ENCODE measurements at places on chromosomes 6 and 20.
A peak's percentile ranks its signal among the peaks of the same experiment; 100 is the strongest.

- no peak for DNase-seq
Measured at GRCh38 chr6:150369408-150369807, 596 bp downstream of the IYD start.

GRCh38 chr6:125985522-125985921, 818 bp upstream of the TRMT11 start:
- DNase-seq: no peak

- no peak for DNase-seq
Measured at GRCh38 chr6:55636406-55637102, 57.6 kb upstream of the HMGCLL1 start.

DNA sequence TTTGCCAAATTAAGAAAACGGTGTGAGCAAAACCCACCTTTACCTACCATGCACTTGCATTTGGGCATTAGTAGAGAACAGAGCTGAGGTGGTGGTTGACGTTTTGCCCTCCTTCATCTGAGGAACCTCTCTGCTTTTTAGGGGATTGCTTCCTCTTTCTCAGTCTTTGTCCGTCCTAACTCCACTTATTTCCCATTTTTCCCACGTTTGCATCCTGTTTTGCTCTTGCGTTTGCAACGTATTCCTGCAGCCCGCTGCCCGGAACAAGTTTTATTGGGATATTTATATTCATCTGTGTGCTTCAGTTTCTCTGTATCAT, 374 bp upstream of the SERINC1 start:
- DNase-seq: no peak

DNA sequence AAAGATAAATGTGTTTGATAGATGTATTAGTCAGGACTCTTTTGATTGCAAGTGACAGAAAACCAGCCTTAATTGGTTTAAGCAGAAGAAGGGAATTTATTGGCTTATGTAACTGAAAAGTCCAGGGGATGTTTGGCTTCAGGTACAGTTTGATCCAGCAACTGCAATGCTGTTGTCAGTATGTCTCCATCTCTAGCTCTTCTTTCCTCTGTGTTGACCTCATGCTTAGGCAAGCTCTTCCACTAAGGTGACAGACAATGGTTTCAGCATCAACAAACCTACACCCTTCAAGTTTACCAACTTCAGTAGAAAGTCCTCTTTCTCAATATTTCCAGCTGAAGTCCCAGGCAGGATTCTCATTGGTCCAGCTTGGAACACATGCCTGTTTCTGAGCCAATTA, 28.1 kb upstream of the ARFGEF2 start:
- no peak for DNase-seq

GRCh38 chr6:518218-518617, 126.7 kb downstream of the IRF4 start:
- DNase-seq: no peak

DNA sequence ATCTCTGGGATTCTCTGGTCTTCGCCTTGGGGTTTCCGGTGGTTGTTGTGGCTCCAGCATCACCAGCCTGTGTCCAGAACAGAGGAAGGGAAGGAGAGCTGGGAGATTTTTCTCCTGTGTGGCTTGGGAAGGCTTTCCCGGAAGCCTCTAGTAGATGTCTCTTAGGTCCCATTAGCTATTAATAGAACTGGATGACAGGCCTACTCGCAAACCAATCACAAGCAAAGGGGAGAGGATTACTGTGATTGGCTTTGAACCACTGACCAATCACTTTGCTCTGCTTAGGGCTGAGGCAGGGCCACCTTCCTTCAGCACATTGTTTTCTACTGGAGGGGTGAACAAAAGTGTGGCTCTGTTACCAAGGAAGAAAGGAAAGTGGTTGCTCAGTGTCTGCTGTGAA, 203.4 kb upstream of the SULF2 start:
- no peak for DNase-seq

GRCh38 chr6:47152666-47153403, 110.7 kb upstream of the ADGRF1 start:
- no peak for DNase-seq

GRCh38 chr20:49591217-49591865, 23.4 kb upstream of the PTGIS start:
- DNase-seq: peak; percentile 61

- DNase-seq: no peak
Measured at GRCh38 chr6:136980070-136980469, 58.0 kb downstream of the SLC35D3 start.

DNA sequence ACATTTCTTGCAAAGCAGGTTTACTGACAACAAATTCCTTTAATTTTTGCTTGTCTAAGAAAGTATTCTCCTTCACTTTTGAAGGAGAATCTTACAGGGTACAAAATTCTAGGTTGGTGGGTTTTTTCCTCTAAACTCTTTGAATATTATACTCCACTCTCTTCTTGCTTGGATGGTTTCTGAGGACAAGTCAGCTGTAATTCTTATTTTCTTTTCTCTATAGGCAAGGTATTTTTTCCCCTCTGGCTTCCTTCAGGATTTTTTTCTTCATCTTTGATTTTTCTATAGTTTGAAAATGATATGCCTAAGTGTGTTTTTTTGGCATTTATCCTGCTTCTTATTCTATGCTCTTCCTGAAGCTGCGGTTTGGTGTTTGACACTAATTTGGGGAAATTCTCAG, 112.5 kb upstream of the HIVEP1 start:
- no peak for DNase-seq

DNA sequence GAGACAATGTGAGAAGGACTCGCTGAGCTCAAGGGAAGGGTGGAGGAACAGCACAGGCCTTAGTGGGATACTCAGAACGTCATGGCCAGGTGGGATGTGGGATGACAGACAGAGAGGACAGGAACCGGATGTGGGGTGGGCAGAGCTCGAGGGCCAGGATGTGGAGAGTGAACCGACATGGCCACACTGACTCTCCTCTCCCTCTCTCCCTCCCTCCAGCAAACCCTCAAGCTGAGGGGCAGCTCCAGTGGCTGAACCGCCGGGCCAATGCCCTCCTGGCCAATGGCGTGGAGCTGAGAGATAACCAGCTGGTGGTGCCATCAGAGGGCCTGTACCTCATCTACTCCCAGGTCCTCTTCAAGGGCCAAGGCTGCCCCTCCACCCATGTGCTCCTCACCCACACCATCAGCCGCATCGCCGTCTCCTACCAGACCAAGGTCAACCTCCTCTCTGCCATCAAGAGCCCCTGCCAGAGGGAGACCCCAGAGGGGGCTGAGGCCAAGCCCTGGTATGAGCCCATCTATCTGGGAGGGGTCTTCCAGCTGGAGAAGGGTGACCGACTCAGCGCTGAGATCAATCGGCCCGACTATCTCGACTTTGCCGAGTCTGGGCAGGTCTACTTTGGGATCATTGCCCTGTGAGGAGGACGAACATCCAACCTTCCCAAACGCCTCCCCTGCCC, 1.7 kb downstream of the TNF start:
- peak; percentile 84 for DNase-seq

DNA sequence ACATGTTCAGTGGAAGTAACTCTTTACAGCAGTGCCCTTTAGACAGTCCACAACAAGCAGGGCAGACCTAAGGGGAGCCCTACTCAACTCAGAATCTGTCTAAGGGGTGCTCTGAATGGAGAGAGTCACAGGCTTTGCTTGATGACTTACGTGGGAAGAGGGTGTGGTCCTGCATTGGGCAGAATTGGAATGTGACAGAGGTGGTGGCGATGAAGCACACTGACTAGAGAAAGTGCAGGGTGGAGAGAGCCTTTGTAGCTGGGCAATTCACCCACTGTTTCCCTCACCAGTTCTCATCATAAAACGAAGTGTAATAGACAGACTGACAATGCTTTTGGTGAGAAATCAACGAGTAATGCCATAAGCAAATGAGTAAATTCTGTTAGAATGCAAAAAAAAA, 11.2 kb downstream of the TP53INP2 start:
- DNase-seq: no peak

DNA sequence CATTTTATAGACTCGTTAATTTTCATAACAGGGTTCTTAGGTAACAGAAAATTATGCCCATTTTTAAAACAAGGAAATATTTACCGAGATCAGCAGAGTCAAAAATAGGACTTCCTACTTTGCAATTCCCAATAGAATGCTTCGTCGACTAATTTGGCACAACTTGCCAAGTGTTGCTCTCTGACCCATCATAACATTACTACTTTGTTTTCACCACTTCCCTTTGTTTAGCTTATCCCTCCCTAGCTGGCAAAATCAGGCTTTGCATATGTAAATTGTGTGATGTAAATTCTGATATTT, 914 bp upstream of the RANBP9 start:
- DNase-seq: peak; percentile 48

GRCh38 chr6:30260036-30260504, 46.9 kb upstream of the TRIM26 start:
- DNase-seq: no peak

DNA sequence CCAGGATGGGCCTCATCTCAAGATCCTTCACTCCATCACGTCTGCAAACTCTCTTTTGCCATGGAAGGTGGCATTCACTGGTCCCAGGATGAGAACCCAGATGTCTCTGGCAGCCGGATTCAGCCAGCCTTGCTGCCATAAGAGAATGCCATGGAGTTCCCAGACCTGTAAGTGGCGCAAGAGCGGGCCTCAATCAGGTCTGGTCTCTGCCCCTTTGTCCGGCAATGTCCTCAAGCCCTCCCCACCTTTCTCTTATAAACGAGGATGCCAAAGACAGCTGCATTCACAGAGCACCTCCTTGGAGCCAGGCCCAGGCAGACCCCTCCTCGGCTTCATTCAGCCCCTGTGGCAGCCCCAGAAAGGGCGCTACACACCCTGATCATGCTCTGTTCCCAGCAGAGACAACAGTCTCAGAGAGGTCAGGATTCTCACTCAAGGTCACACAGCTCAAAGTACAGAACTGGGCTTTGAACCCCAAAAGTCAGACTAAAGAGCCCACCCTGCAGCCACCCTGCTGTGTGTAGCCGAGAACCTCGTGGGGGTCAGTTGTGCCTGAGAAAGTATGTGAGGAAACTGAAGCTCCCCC, 263.7 kb downstream of the TAF4 start:
- no peak for DNase-seq

- no peak for DNase-seq
Measured at GRCh38 chr6:47337519-47337918, 27.8 kb upstream of the TNFRSF21 start.

DNA sequence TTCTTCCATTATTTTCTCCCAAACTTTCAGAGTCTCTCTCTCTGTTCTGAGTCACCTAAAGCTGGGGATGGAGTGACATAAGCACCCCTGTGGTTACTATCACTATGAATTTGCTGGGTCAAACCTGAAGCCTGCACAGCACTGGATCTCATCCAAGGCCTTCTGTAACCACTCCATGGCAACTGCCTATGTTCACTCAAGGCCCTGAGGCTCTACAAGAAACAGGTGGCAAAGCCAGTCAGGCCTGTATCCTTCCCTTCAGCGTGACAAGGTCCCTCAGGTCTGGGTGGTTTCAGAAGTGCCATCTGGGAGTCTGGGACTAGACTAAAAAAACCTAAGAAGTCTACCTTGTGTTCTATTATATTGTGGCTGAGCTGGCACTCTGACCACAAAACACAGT, 1278.8 kb upstream of the EYS start:
- DNase-seq: no peak

DNA sequence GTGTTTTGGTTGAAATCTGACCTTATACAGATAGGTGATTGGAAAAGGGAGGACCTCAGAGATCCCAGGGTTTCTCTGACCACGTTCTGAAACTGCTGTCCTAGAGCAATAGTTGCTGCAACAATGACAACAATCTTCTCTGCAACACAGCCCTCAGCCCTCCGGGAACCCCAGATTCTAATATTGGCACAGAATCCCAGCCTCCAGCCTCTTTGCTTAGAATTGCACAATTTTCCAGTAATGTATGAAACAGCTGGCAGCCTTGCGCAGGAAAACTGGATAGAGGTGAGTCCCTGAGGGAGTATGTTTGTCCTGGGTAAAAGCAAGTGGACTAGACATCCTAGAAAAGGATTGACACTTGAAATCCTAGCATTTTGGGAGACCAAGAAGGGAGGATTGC, 30.4 kb upstream of the PNRC1 start:
- DNase-seq: no peak

DNA sequence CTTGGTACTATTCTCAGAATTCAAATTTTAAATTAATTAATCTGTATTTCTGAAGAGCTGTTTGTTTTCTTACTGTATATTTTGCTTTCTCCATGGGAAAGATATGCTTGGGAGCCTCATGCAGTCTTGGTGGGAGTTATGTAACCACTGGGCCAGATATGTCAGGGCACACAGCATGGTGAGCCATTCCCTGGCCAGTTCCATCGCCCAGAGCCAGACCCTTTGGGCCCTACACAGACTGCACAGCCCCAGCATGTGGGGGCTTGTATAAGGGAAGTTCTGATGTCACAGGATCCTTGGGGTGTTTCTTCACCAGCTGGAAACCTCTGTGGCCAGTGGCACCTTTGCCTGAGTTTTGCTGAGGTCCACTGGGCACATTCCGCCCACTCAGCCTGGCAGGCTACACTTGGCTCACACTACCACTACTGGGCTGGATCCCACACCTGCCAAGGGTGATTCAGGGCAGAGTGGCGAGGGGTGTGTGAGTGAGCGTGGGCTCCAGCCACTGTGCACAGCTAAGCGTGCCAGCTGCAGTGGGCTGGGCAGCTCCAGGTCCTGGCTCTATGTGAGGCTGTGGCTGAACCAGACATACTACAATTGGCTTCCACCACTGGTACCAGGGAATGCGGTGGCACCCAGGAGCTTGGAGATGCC, 293.5 kb downstream of the ARHGAP18 start:
- no peak for DNase-seq

DNA sequence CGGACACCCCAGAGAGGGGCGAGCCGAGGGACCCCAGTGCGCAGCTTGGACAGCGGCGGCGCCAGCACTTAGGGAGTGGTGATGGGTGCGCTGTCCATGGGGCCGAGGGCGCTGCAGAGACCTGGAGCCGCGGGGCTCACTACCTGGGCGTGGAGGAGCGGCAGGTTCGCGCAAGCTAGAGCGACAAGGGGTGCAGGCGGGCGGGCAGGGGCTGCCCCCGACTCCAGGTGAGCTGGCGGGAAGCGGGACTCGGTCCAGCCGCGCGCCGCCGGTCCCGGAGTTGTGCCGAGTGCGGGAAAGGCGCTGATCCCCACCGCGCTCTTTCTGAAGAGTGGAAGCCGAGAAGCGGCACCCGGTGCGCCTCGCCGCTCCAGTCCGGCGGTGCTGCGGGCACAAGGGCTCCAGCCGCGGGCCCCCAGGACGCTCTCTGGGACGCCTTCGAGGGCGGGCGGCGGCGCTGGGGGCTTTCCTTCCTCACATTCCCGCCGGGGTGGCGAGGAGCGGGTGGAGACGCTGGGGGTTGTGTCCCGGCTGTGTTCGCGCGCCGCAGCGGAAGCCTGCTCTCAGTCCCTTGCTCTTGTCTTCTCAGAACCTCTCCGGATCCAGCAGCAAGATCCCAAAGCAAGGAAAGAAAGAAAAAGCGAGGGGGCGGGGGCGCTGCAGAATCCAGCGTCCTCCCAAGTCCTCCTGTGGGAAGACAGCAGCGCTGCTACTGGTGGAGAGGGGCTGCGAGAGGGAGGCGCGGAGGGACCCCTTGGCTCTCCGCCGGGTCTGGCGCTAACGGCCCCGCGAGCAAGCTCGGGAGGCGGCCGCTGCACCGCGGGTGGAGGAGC, at the start of gene B3GAT2:
Gene B3GAT2 (minus strand): TSS at position 610 of the 833 bp plus-strand sequence. CDS start 631 bp downstream, outside the sequence.
- no peak for DNase-seq

Data from activated CD4-positive, alpha-beta T cell treated with anti-CD3 and anti-CD28 coated beads, Interleukin-10, Interleukin-2, amounts not matched to agents 100 ng/mL and 50 ng/mL, durations not matched to agents 16 hours and 8 hours (primary cell).